Stimulated activated CD4-positive, alpha-beta T cell treated with anti-CD3 and anti-CD28 coated beads, Interleukin-2, amount 100 ng/mL, for 24 hours (primary cell): ENCODE measurements at places on chromosomes 2 and 18.

GRCh38 chr2:46300406-46300832, 3.2 kb downstream of the EPAS1 start:
- DNase-seq: no peak

DNA sequence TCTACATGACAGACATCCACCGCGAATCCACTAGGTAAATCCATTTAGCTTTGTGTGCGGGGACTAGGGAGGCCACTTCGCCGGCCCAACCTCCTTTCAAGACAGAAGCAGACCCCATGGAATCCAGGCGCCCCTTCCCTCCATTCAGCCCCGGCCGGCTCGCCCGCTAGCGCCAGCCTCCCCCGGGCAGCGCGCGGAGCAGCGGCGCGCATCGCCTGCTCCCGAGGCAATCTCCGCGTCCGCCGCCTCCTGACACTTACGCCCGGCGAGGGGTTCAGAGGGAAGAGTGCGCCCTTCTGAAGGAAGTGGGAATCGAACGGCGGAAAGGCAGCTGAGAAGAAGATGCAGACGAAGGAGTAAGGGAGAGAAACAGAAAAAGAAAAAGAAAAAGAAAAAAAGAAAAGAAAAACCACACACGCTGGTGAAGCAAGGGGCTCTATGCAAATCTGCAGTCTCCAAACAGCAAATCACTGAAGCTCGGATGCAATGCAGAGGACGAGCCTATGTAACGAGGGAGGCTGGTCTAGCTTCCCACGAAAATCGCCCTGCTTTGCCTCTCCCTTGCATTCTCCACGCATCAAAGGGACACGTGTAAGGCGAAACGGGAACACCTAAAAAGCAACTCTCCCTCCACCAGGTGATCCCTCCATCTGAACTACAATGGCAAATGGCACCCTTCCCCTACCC, 684.4 kb downstream of the NRXN1 start:
- no peak for DNase-seq

DNA sequence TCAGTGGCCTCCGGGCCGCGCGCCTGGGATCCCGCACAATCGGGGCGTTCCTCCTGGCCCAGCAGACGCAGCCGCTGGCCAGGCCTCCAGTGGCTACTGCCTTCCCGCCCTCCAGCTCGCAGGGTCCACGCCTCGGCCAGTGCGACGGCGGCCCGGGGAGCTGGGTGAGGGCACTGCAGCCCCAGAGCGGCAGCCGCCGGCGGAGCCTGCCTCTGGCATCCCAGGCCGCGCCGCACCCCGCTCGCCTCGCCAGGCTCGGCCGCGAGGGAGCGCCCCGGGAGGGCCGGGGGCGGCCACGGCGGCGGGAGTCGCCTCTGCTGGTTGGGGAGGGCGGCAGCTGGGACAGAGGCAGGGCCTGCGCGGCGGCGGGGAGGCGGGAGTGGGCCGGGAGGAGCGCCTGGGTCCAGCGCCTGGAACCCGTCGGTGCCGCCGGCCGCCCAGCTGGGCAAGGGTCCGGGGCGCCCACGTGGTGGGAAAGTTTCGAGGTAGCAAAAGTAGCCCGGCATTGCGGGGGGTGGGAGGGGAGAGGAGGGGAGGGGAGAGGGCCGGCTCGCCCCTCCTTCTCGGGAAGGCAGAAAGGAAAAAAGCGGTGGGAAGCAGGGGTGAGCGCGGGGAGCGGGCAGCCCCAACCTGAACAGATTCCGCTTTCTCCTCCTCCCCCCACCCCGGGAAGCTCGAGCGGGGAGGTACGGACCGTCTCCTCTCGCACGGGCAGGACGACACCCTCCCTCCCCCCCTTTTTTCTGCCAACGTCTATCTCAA, 1.5 kb upstream of the INHBB start:
- DNase-seq: no peak

- no peak for DNase-seq
Observed at GRCh38 chr18:59484561-59485328, 125.7 kb upstream of the LMAN1 start.

- DNase-seq: no peak
Observed at GRCh38 chr18:41881285-41881684, 73.7 kb upstream of the PIK3C3 start.

DNA sequence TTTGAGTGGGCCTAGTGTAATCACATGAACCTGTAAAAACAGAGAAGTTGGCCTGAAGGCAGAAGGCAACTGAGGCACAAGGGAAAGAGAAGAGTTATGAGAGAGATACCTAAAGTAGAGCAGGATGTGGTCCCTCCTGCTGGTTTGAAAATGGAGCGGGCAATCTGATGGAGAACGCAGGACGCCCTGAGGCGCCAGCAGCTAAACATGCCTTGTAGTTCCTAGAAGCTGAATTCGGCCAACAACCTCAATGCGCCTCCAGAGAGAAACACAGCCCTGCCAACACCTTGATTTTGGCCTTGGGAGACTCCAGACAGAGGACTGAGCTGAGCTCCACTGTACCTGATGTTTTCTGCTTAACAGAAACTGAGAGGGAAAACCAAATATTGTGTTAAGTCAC, 469.9 kb downstream of the SOCS6 start:
- DNase-seq: no peak

DNA sequence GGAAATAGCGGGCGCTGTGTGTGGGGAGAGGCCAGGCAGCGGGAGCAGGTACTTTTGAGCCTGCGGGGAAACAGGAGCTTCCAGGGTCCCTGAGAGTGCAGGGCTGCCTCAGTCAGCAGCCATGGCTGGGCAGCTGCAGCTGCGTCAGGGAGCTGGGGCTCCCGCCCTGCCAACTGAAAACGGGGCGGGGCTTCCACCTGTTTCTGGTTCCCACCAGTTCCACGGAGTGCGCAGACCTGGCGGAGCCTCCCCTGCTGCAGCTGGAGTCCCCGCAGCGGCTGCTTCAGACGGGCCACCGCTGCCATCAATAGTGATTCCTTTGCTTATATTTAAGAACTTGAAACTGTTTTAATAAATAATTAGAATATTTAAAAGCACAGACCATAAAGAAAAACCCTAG, 30.6 kb upstream of the RPRM start:
- no peak for DNase-seq
